ENCODE measurements at places on chromosomes 2 and 18. TPM values are rescaled to one million over a fixed set of nuclear protein-coding genes. Genes with fewer than 3 reads are reported as not detected.

GRCh38 chr2:74374509-74375205 lies 5.5 kb downstream of the DCTN1 start:
- peak overlapping the region; percentile 67 for H3K27ac ChIP-seq
- H3K27me3 ChIP-seq: no peaks in the 10 kb centered on the region
- peaks cover 61% of the 10 kb centered on the region for H3K36me3 ChIP-seq
- H3K4me3 ChIP-seq: peak overlapping the region; percentile 43
- DNase-seq: peak; percentile 71

GRCh38 chr18:49626842-49627467 lies 65.1 kb downstream of the LIPG start:
- DNase-seq: no peak
- no peaks in the 10 kb centered on the region for H3K36me3 ChIP-seq
- no peak overlapping the region for H3K27ac ChIP-seq
- H3K4me1 ChIP-seq: peaks cover 9% of the 10 kb centered on the region
- H3K4me3 ChIP-seq: no peak overlapping the region

DNA sequence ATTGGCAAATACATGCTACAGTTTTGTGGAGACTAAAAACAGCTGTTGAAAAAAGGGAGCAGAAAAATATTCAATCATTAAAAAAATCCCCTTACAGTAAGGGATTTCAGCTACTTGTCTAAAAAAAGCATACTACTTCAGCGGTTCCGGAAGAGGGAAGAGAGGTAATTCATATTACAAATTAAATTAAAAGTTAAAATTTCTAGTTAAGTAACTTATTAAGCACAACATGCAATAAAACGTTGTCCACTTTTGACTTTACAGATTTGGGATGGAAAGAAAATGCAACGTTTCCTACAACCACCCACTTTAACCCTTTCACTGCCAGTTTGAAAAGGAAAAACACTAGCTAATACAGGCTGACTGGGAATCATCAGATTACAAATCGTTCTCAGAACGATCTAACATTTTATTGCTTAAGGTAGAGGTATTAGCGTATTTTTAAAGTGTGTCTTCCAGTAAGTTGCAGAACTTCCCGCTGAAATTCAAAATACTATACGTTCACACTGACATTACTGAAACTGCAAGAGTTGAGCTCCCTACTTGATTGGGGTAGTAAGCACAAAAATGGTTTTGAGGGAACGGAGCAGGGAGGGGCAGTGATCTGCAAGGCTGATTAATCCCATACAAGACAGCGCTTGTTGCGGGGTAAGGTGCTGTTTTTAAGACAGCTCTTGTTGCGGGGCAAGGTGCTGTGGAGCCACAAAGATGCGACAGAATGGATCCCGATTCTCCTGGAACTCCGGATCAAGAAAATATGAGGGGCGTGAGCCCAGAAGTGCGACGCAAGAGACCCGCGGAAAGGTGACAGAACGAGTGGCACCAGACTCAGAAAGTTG lies 743 bp downstream of the HADHA start:
- H3K4me1 ChIP-seq: peaks cover 79% of the 10 kb centered on the region
- no peaks in the 10 kb centered on the region for H3K27me3 ChIP-seq
- DNase-seq: peak; percentile 56
- H3K4me3 ChIP-seq: peak overlapping the region; percentile 94
- H3K27ac ChIP-seq: peak overlapping the region; percentile 96

GRCh38 chr18:57150828-57151227 lies 3.9 kb downstream of the BOD1L2 start:
- no peak overlapping the region for H3K27ac ChIP-seq
- DNase-seq: no peak
- H3K27me3 ChIP-seq: peaks cover 7% of the 10 kb centered on the region
- H3K4me1 ChIP-seq: peaks cover 7% of the 10 kb centered on the region

- no peaks in the 10 kb centered on the region for H3K36me3 ChIP-seq
- no peak for DNase-seq
Measured at GRCh38 chr18:61679836-61680235, 213.0 kb downstream of the RNF152 start.

DNA sequence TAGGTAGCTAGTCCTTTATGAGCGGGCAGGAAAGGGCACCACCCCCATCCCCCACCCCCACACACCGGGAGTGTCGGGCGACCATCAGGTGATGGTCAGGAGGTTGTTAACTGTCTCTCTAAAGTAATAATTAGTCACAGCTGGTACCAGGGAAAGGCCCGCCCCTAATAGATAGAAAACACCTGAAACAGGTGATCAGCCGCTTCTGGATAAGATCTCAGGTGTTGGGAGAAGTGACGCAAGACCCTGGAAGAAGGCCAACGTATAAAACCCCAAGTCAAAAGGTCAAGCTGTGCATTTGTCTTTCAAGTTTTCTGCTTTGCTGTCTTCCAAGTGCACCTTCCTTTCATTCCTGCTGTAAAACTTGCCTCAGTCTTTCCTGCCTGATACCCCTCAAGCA lies 59.6 kb upstream of the LINC00305 start:
- H3K36me3 ChIP-seq: no peaks in the 10 kb centered on the region
- H3K27me3 ChIP-seq: no peaks in the 10 kb centered on the region
- no peak overlapping the region for H3K27ac ChIP-seq
- peaks cover 6% of the 10 kb centered on the region for H3K4me1 ChIP-seq
- DNase-seq: no peak

DNA sequence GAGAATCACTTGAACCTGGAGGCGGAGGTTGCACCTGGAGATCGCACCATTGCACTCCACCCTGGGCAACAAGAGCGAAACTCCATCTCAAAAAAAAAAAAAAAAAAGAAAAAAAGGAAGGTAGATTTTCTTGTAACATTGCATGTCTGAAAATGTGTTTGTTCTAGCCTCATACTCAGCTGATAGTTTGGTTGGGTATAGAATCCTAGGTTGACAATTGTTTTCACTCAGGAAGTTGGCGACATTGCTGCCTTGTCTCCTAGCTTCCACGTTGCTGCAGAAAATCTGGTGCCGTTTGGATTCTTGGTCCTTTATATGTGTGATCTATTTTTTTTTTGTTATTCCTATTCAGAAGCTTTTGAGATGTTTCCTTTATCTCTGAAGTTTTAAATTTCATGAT lies 4.7 kb downstream of the ING5 start:
- H3K4me1 ChIP-seq: peaks cover 9% of the 10 kb centered on the region
- H3K36me3 ChIP-seq: peaks cover 74% of the 10 kb centered on the region
- no peak overlapping the region for H3K4me3 ChIP-seq
- no peak for DNase-seq
- H3K27ac ChIP-seq: no peak overlapping the region

Gene PROC
- 3.5 TPM for total RNA-seq

Gene PCARE
- not detected for total RNA-seq

Gene NAT8
- total RNA-seq: not detected

Gene ALK
- not detected for total RNA-seq

Gene GPR75
- total RNA-seq: not detected
